ENCODE measurements at places on chromosomes 12 and 14.

DNA sequence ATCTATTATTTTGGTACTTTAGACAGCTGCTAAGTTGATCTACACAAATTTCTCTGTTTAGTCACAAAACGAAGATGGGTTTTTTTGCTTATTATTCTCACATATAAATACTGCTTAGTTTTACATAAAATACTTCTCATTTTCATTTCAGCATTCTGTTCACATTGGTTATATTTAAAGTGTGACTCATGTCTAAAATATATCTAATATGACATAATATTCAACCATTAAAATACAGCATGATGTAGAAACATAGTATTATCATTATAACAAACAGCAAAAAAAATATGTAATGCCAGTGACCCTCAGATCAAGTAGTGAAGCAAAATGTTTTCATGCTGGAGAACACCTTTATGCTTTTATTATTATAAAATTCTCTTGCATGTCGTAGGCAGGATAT lies 63.7 kb downstream of the SH2B3 start:
- DNase-seq: no peak

DNA sequence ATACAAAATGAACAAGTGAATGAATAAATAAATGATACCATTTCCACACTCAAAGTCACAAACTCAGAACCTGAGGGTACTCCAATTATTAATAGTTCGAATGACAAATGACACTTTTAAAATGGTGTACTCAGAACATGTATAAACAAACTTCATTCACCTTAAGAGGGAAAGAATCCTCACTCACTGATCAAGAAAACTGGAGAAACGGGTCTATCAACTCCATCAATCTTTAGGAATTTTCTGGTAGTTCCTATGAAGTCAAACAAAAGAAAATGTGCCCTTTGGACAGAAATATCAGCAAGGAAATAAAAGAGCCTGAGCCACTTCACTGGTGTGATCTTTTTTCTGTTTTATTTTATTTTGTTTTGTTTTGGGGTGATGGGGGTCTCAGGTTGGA lies 5.2 kb upstream of the NRDE2 start:
- DNase-seq: no peak

GRCh38 chr12:27213830-27214787 lies 30.0 kb upstream of the STK38L start:
- DNase-seq: no peak

DNA sequence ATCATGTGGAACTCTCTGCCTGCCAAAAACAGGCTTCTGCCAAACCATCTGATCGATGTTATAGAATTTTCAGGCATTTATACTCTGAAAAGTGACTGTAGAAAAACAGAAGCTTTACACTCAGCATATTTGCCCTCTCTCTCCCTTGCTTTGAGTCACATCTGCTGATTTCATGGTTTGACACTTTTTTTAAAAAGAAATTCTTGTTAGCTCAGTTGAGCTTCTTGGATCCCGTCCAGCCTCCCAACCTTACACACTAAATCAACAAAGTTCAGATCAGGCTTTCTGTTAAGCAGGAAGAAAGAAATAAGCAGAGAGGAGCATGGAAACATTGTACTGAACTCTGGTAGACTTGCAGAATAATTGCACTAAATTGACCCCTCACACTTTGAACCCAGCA lies 193.6 kb upstream of the SEL1L start:
- DNase-seq: no peak

DNA sequence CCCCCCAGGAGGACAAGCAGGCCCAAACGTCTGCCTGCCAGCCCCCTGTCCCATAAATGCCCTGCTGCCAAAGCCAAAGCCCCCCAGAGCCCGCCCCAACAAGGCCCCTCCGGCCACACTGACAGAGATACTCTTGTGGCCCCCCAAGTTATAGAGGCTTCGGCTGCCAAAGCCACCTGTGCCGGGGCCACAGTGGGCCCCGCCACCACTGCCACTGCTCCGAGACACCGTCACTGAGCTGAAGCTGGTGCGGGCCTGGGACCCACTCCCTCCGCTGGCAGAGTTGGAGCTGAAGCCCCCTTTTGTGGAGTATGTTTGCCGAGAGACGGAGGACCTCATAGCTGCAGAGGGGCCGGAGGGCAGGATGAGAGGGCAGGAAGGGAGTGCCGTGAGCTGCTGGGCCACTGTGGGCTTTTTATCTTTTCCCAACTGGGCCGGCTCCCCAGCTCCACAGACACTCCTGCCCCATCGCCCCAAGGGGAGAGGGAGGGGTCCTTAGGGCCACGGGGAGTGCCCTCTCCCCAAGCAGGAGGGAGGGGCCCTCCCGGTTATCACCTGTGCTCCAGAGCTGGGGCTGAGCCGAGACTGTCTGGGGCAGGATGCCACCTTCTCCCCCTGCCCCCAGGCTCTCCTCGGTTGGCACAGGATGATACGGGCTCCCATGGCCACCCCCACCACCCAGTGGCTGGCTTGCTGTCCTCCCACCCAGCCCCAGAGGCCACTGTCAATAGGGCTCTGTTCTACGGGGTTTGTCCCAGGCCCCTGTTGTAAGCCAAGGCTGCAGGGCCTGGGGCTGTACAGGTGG lies at the start of gene KRT79:
TSS of gene KRT79 (minus strand) at position 390 of the 805 bp plus-strand sequence. CDS start at position 339, 51 bp downstream.
- no peak for DNase-seq

DNA sequence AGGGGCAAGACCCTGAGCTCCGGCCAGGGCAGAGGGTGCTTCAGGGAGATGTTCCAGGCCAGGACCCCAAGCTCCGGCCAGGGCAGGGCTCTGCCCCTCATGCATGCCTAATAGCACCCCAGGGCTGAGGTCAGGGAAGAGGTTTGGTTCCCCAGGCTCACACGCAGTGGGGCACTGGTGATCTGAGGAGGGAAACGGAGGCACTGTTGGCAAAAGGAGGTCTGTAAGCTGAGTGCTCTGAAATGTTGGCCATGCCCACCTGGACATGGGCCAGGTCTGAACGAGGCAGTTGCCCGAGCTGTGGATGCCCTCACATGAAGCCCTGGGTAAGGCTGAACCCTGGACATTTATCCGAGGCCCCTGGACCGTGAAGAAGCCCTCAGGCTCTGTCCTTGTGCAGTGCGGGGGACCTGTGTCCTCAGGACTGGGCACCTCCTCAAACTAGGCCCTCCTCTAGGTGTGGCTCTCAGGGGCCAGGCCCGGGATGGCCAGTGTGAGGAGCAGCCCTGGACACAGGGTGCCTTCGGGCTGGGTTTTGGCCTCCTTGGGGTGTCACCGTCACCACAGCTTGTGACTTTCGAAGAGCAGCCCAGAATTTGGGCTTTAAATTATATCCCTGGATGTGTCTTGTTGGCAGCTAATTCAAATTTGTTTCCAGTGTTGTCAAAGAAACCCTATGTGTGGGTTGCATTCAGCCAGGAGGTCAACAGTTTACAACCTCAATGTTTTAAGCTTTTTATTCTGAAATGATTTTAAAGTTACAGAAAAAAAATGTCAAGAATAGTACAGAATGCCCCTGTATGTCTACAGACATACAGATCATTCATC lies 66.8 kb downstream of the ADGRD1 start:
- DNase-seq: no peak

DNA sequence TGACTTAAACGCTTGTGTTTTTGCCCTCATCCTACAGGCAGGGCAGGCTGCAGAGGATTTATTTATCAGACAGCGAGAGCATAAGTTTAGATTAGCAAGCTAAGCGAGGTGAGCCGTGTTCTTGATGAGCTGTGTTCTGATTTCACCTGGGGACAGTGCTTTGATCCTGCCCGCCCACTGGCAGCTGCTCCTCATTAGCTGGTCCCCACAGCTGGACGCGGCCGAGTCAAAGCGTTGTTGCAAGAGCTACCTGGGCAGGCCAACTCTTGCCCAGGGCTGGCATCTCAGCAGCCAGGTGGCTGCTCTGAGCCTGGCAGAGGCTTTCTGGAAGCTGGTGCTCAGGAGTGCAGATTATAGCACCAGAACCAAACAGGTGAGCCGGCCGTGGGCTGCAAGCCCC lies 46.8 kb upstream of the BEGAIN start:
- DNase-seq: no peak

- no peak for DNase-seq
These were observed 5.8 kb downstream of the BMAL2 start for GRCh38 chr12:27338473-27338872.

- DNase-seq: no peak
These were observed 305.6 kb downstream of the RPS29 start for GRCh38 chr14:49280566-49280965.

DNA sequence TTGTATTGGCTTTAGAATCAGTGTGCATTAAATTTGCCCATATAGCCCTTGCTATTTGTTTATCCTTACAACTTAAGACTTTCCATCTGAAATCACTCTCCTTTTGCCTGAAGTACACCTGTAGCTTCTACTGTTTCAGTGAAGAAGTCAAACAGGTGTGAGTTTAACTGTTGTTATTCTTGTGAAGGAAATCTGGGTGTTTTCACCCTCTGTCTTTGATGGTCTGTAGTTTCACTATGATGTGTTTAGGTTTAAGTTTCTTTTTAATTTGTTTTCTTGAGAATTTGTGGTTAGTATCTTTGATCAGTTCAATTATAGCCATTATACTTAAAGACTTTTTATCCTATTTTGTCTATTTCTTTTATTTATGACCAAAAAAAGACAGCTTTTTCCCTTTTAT lies 68.9 kb upstream of the BBS10 start:
- no peak for DNase-seq

DNA sequence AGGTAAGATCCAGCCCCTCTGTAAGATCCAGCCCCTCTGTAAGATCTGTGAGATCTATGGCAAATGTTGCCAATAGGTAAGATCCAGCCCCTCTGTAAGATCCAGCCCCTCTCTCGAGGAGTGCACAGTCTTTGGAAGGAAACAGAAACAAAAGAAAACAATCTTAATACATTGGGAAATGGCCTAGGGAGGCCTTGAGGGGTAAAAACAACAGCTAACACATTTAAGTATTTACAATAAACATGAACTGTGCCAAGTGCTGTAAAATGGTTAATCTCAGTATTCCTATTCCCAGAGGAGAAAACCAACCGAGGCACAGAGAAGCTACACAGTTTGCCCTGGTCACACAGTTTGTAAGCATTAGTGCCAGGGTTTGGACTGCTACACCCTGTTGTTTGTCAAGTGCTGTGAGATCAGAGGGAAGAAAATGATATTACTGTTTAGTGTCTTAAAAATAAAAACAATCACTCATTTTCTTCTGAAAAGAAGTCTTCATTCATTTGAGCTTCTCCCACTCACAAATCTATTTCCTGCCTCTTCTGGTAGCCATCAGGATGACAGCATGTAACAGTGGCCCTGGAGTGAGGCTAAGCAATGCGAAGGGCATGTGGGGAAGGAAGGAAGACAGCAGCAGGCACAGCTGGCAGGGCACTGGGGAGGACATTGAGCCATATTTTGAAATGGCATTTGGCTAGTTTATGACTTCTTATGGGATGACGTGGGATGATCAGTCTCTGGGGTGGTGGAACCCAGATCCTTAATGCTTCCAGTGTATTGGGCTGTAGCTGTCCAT lies 118.7 kb upstream of the PTPRQ start:
- DNase-seq: peak; percentile 9

GRCh38 chr12:57195611-57196371 lies 20.8 kb upstream of the NXPH4 start:
- no peak for DNase-seq

Data from MG63 (cell line).